ENCODE measurements at places on chromosomes 3 and 15.

DNA sequence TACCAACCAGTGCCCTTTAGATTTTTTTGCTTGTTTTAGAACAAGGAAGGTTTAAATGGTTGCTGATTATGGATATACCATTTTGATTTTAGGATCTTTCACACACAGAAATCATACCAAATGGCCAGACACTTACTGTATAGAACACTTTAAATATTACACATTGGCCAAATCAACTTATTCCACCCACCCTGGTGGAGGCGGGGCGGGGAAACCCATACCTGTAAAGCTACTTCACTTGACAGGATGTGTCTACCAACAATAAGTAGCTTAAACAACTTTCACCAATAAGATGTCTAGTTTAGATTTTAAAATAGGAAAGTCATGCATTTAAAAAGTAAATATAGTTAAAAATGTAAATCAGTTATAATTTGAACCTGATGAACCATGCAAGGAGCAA, 17.0 kb upstream of the SFMBT1 start:
- no peak for DNase-seq

- DNase-seq: no peak
These were observed 336.7 kb upstream of the ZNF717 start for GRCh38 chr3:76122007-76122406.

GRCh38 chr3:102037209-102037608, 187.9 kb downstream of the NFKBIZ start:
- no peak for DNase-seq

- no peak for DNase-seq
These were observed 22.1 kb upstream of the MYO5C start for GRCh38 chr15:52317688-52318087.

DNA sequence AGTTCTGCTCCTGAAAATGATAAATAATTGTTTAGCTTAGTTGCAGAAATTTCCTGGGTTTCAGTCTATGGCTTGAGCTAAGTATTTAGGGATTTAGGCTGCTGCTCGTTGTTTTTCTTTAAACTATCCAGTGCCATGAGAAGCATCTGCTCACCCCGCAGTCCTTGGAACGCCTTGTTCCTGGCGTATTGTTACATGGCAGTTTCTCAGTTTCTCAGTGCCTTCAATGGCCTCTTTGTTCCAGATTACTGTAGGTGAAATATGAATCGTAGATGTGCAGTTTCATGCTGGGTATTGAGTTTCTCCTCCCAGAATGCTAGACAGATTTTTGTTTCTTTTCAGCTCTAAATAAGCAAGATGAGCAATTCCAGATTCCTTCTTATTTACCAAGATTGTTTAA, 269.5 kb upstream of the GBE1 start:
- no peak for DNase-seq

- no peak for DNase-seq
These were observed 74.7 kb upstream of the DLG1 start for GRCh38 chr3:197373096-197373495.

DNA sequence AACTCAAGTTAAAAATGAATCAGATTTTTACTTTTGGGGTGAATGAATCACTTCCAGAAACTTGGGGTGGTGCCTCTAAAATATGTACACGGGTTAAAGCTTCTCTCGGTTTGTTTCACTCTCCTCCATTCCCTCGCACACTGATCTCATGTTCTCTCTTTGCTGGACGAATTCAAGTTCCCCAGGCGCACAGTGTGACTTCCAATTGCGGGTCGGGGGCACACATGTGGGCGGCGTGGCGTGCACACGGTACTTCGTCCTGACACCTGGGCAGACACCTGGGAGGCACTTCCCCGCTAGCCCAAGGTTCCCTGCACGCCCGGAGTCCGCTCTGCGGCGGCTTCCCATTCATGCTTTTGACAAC, 692 bp downstream of the SCAANT1 start:
- no peak for DNase-seq

- DNase-seq: no peak
These were observed 16.0 kb downstream of the WDR73 start for GRCh38 chr15:84638103-84638502.

DNA sequence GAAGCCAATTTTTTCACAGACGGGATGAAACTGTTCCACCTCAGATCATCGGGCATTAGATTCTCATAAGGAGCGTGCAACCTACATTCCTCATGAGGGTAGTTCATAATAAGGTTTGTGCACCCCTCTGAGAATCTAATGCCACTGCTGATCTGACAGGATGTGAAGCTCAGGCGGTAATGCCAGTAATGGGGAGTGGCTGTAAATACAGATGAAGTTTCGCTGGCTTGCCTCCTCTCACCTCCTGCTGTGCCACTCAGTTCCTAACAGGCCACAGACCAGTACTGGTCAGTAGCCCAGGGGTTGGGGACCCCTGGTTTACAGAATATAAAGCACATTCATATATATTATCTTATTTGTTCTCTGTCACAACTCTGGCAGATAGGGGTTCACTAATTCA, 2.1 kb upstream of the LIMD1 start:
- DNase-seq: no peak

DNA sequence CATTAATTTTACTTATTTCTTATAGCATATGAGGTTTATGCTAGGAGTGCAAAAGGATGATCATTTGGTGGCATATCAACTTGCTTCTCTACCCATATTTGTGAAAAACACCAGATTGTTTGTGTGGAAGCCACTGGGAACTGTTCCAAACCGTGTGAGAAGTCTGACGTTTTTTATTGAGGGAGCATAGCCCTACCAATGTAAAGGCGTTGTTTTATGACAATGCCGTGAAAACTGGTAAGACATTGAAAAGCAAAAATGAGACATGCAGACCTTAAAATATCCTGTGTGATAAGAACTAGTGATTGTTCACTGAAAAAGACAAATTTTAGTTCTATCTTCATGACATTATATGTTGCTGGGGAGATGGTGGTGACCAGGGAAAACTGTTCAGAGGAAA, 87.8 kb downstream of the CHL1 start:
- no peak for DNase-seq

GRCh38 chr3:55492976-55493375, 5.9 kb upstream of the WNT5A start:
- no peak for DNase-seq

- peak; percentile 37 for DNase-seq
These were observed 19.0 kb downstream of the SYNM start for GRCh38 chr15:99123713-99124451.

- DNase-seq: no peak
These were observed 11.4 kb downstream of the KLF15 start for GRCh38 chr3:126345641-126346460.
